ENCODE measurements at places on chromosomes 3 and 15.

DNA sequence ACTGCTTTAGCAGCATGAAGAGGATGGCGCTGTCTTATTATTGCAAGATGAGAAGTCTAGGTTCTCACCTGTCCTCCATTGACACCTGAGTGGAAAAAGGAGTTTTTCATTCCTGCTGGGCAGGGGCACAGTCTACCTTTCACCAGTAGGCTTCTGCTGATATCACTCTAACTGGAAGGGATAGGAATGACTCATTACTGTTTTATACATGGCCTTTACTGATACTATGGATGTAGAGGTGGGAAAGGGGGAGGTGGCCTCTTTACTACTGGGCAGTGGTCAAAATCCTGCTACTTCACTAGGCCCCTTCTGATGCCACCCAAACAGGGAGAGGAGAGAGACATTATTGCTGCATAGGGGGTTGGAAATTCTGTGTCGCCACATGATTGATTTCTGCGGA, 97.8 kb downstream of the BBX start:
- DNase-seq, result no peak

- DNase-seq, result peak; percentile 73
Measured at GRCh38 chr15:51310064-51310463, 28.3 kb downstream of the CYP19A1 start.

GRCh38 chr3:149555927-149556326, 81.4 kb downstream of the TM4SF4 start:
- peak; percentile 69 for DNase-seq

DNA sequence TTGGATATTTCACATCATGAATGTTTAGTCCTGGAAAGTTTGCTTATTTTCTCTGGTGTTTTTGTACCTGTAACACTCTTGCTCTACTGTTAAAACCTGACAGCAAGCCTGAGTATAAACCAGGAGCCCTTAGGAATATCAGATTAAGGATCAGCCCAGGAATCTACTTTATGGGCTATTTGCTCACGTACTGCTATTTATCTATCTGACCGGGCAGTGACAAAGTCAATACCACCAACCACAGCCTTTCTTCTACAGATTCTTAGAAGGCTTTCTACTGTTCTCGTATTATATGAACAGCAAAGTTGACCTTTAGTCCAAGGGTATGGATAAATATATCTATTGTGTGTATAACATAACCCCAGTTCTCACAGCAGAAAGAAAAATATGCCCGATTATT, 521.2 kb downstream of the RBMS3 start:
- DNase-seq, result no peak

GRCh38 chr3:30539772-30540171, 66.6 kb upstream of the TGFBR2 start:
- DNase-seq, result peak; percentile 76

DNA sequence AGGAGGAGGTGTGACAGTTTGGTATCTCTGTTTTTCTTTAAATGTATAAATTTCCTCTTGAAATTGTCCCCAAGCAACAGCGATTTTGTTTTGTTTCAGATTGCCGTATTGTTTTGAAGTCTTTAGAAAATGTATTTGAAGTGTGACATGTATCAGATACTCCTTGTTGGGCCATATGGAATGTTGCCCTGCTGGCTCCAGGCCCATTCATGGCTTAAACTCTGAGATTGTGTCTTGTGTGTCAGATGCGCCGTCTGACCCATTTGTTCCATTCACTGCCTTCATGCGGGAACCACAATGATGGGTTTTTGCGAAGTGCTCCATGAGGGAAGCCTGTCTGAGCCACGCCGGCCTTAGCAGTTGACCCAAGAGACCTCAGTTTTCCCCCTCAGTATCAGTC, 75.2 kb upstream of the ADAMTSL3 start:
- no peak for DNase-seq

GRCh38 chr3:15581471-15582394, 19.6 kb downstream of the HACL1 start:
- DNase-seq, result no peak

GRCh38 chr15:74618841-74619596, 3.4 kb downstream of the CLK3 start:
- DNase-seq, result no peak

- peak; percentile 59 for DNase-seq
Measured at GRCh38 chr3:94928921-94929320, 866.1 kb downstream of the NSUN3 start.

GRCh38 chr3:13887495-13888300, 7.8 kb upstream of the WNT7A start:
- DNase-seq, result no peak

DNA sequence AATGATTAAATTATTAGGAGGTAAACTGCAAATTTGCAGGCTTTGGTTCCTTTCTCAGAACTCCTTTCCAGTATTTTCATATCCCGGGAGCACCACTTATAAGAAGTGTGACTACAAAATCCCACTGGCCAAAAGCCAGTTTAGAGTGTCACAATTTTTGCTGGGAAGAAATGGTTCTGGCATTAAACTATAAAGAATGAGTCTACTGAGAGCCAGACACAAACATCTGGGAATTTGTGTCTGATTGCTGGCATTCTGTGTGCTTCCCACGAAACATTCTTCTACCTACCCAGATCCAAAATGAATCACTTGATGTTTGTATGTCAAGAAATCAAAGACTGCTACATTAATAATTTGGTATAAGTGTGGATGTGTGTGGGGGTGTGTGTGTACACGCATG, 82.8 kb downstream of the DUT start:
- DNase-seq, result peak; percentile 87
